Esophagus squamous epithelium (tissue), 5 donors: ENCODE measurements at places on chromosomes 1 and 21.

DNA sequence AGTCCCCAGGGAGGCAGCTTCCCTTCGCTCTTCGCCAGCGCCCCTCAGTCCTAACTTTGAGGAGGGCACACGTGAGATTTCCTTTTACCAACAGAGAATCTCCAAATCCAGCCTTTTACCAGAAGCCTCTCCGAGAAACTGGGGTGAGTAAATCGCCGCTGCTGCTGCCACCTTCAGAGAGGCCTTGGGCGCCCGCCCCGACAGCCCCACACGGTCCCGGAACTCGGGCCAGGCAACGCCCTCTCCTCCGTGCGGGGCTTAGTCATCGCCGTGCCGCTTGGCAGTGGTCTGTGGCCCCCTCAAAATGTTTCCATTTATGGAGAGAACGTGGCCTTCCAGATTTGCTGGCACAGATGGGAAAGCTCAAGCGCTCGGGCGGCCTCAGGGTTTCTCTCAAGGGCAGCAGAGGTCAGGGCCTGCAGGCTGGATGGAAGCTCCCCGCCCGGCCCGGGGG lies 41.4 kb upstream of the COL6A2 start:
- no peak for DNase-seq

DNA sequence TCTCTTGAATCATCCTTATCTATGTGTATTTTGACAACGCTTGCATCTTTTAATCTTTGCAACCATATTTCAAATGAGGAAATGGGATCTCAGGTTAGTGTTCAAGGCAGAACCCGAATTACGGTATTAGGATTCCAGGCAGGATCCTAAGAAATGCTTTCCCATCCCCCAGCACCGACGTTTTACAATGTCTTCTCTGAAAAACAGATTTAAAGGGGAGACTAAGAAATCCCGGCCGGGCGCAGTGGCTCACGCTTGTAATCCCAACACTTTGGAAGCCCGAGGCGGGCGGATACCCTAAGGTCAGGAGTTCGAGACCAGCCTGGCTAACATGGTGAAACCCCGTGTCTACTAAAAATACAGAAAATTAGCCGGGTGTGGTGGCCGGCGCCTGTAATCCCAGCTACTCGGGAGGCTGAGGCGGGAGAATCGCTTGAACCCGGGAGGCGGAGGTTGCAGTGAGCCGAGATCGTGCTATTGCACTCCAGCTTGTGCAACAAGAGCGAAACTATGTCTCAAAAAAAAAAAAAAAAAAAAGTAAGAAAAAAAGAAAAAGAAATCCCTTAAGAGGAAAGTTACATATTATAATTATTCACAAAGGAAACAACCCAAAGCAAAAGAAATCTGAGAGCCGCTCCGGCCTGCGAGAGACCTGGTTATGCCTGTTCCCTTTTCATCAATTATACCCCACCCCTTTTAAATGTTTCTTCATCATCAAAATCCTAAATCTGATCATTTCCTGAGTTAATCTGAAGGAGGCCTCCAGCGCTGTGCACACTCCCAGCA lies 801 bp upstream of the GORAB start:
- DNase-seq = no peak

DNA sequence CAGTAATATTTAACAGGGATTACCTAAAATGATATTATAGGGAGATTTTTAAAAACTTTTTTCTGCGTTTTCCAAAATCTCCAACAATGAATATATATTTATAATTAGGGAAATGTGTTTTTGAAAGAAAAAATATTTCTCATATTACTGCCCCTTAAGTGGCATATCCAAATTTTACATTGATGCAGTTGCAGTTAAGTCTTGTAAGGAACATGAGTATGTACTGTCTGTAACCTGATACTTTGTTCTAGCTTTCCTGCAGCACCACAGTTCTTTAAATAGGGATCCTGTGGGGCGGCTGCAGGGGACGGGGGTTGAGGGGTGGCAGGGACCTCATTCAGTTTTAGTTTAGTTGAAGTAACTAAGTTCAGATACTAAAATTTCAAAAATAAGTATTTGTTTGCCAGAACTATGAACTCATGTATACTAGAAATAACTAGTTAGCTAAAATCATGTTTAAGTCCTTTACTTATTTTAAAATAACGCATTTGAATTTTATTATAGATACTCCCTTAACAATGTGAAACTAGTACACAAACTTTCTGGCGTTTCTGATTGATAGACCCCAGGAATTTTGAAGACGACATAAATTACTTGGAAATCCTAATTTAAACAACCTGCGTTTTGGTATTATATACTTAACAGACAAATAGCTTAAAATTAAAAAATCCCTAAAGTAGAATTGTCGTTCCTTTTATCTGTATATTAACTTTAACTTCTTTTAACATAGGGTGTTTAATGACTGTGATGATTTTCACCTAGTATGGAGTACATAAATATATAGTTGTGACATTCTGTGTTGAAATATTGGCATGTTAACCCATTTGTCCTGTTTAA lies 639 bp upstream of the DNAJB4 start:
- DNase-seq = no peak

- no peak for DNase-seq
These were observed 56.1 kb downstream of the ATP5PO start for GRCh38 chr21:33859373-33860102.

DNA sequence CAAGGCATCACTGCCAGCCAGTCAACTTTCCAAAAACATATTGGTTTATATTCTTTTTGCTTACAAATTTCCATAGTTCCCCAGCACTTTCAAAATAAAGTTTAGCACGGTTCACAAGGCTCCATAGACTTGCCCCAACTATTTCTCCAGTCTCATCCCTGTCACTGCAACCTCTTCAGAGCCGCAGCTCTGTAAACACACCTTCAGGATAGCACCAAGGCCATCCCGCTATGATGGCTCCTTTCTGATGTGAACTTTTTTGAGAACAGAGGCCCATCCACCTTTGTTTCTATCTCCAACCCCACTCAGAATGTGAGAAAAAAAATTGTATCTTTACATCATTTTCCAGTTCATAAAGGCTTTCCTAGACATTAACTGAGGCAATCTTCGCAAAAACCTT lies 26.3 kb downstream of the PGM1 start:
- no peak for DNase-seq

DNA sequence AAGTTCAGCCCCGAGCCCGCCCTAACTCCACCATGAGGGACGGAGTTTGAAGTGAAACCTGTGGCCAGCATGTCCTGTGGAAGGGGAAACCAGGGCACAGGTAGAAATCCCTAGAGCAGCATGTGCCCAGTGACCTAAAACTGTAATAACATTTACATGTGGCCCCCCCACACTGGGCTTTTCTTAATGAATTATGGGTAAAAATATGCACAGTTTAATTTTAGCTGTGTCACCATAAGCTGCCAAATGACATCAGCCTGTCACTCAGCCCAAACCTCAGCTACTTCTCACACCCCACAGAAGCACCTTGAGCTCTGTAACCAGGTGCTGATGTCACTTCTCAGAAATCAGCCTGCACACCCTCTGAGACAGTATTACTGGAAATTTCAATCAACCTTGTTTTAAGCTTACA lies 50.0 kb upstream of the SLC19A1 start:
- no peak for DNase-seq

GRCh38 chr1:209850342-209850979 lies 22.7 kb downstream of the UTP25 start:
- DNase-seq = no peak

DNA sequence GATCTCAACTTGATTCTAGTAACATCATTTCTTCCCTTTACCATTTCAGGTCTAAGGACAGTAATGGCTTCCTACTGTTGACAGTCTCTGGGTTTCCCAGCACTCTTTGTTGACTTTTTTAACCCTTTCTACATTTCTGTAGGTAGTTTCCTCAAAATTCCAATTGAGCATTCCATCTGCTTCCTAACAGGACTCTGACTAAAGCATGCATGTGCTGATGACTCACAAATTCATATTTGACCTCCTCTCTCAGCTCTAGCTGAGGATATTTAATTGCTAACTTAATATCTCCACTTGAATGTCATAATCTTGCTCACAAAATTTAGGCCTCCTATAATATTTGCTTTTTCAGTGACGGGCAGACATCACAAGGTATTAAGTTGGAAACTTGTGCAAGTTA lies 93.3 kb upstream of the ZNHIT6 start:
- DNase-seq = no peak

GRCh38 chr21:34093083-34093482 lies 19.7 kb downstream of the MRPS6 start:
- DNase-seq = no peak

- DNase-seq = no peak
These were observed 144.3 kb downstream of the ST6GALNAC3 start for GRCh38 chr1:76218888-76219287.

DNA sequence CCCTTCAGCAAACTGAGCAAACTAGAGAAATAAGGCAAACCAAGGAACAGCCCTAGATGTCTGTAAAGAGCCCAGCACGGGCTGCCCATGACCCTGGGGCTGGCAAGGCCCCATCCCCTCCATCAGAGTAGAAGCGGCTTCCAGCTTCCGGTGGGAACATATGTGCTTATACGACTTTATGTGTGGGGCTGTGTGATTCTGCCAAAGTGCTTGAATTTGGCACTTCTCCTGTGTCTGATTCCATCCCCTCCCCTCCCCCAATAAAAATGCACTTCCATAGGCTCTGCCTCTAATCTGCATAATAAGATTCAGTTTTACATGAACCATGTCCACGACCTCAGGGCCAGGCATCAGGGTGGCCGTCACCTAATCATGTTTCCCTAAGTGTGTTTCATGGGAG lies 236.6 kb downstream of the DSCAM start:
- DNase-seq = no peak

DNA sequence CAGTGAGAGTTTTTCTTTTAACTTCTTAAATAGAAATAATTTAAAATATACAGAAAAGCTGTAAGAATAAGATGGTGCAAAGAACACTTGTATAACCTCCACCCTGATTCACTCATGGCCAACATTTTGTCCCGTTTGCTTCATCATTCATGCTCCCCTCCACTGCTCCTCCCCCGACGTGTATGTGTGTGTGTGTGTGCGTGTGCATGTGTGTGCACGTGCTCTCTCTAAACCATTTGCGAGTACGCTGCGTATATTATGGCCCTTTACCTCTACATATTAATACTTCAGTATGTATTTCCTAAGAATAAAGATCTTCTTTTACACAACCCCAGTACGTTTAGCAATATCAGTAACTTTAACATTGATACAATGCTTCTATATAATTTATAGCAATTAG lies 43.0 kb downstream of the TRAF5 start:
- DNase-seq = no peak

GRCh38 chr1:214548988-214549387 lies 2.4 kb downstream of the PTPN14 start:
- no peak for DNase-seq

- no peak for DNase-seq
These were observed 25.7 kb downstream of the COA6 start for GRCh38 chr1:234398849-234399381.

GRCh38 chr1:15062479-15063099 lies 91.0 kb upstream of the TMEM51 start:
- DNase-seq = no peak

DNA sequence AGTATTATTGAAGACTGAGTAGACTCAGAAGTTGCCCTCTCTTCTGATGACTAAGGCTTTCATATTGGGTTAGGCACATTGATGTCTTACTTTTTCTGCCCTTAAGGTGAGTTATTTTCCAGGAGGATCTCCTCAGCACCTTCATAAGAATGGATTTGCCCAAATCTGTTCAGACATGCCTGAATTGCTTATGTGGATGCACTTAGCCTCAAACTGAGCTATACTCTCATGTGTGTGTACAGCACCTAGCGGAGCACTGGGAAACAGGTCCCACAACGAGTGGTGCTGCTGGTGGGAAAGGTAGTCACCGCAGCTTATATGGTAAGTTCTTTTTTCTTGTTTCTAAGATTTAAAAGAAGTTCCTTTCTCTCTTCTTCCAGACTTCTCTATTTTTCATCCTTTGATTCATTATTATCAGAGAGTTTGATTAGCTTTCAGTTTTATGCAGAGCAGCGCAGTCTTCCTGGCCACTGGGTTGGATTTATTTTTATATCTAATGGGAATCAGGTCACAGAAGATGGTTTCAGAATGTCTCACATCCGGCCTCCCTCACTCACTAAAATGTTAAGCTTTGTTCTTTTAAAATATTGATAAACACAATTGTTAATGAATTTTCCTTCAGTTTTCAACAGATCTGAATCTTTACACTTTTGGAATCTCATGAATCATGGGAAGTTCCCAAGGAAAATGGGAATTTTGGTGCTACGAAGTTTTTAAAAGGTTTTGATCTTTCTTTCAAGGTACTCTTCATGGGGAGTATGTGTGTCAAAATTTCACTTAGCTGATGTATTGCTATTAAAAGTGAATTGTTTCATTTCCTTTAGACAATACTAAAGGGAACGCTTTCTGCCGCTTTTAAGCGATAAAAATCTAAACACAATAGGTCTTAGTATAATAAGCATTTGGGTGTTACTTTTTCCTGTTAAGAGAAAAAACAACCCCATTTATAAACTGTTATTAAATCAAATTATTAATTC lies 58.5 kb downstream of the EXTL2 start:
- no peak for DNase-seq

DNA sequence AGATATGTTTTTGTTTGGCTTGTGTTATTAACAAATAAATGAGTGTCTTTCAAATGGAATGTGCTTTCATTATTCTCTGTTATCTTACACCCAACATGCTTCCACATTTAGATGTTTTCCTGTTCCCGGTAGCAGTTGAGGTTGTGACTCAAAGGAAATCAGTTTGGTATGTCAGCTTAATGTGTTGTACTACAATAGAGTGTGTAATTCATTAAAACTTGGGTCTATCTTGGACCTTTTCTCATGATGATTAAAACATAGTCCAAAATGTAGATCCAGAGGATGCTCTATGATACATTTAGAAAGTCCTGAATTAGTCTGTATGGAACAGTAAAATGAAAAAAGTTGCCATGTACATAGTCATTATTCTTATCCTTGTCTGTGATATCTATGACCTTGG lies 26.7 kb downstream of the RTCA start:
- no peak for DNase-seq

- no peak for DNase-seq
These were observed 4.9 kb upstream of the LINGO4 start for GRCh38 chr1:151809985-151810556.

GRCh38 chr1:14704846-14705245 lies 106.4 kb downstream of the KAZN start:
- no peak for DNase-seq

DNA sequence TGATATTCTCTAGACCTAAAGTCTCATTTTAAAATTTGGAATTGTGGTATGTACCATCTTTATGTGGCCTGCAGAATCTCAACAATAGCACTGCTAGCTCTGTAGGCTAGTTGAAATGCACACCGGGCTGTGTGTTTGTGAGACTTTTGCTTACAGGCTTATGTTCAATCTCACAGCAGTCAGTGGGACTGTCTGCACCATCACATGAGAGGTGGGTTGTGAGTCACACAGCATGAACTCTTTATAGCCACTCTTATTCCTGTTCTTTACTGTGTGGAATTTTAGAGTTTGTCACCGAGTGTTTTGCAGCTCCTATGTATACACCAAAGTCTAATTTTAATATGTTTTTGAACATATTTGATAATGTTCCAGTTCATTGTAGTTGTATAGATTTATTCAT lies 74.6 kb downstream of the RASAL2 start:
- no peak for DNase-seq

GRCh38 chr1:94239796-94240195 lies 2.4 kb upstream of the ARHGAP29 start:
- no peak for DNase-seq

GRCh38 chr1:17725084-17725719 lies 29.9 kb upstream of the ACTL8 start:
- no peak for DNase-seq

- DNase-seq = no peak
These were observed 38.2 kb downstream of the MATN1 start for GRCh38 chr1:30684881-30685795.

- DNase-seq = no peak
These were observed 28.1 kb upstream of the RGS1 start for GRCh38 chr1:192547501-192547900.

- DNase-seq = peak; percentile 10
These were observed 9.5 kb downstream of the ATP1B1 start for GRCh38 chr1:169115891-169116585.
